ENCODE measurements at places on chromosomes 16 and 17.

DNA sequence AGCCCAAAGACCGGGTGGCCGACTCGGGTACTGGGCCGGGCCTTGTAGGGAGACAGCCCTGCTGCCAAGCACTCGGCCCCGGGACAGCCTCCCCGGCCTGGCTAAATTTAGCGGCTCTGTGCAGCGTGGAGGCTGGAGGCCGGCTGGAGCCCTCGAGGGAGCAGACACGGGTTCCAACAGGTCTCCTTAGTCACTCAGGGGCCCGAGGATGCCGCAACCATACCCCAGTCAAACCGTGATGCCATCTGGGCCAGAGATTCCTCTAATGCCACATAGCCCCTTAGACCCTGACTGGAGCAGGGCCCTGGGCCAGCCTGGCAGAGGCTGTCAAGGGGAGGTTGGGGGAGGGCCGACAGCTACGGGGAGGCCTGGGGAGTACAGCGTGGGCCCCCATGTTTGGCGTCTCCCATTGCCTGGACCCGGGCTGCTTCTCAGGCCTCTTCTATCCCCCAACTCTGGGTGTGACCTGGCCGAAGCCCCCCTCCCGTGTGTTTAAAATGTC lies 2.9 kb upstream of the P2RX1 start:
- DNase-seq, result no peak

DNA sequence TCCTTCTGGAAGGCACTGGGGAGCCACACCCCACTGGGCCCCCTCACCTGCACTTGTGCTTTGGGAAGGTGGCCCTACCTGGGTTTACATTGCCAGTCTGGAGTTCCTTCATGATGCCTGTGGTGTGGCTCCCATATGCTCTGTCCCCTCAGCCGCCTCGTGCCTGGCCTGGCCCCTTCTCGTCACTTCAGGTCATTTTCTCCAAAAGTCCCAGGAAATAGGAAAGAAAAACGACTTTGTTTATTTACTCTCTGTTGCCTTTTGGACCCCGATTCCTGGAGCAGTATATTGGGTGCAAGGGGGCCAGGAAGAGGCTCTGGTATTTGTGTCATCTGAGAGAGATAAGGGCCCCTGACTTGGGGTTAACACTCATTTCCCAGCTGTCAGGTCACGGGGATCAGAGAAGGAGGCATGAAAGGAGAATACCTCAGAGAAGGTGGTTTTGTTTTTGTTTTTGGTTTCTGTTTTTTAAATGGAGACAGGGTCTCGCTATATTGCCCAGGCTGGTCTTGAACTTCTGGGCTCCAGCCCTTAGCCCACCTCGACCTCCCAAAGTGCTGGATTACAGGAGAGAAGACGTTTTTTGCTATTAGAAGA lies 4.7 kb downstream of the SOCS3 start:
- no peak for DNase-seq

DNA sequence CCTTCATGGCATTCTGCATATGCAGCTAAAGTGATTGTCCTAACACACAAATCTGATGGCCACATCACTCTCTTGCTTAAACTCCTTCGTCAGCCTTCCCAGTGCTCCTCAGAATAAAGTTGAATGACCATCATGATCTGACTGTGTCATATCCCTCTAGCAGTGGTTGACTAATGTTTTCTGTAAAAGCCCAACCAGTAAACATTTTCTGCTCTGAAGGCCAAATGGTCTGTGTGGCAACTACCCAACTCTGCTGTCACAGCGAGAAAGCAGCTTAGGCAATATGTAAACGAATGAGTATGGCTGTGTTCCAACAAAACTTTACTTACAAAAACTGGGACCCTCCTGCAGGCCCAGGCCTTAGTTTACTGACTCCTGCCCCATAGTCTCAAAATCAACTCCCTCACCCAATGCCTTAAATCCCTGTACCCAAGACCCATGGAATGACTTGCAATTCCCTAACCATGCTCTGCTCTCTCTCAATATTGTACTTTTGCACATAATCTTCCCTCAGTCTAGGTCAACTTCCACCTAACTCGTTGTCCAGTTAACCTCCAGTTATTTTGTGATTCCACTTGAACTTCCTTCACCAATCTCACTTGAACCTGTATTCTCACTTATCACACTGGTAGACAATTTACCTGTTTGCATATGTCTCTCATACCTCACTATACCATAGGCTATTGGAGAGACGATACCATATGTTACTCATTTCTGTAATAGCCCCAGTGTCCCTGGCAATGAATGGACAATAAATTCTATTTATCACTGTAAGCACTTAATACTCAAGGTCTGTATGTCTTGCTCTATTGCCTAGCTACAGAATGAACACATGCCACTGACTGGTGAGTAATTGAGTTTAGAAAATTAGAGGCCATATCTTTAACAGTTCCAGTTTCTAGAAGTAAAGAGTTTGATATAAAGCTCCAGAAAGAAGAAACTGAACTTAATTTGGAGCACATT lies 29.1 kb downstream of the TMEM100 start:
- DNase-seq, result no peak

GRCh38 chr17:63741143-63741407 lies 524 bp downstream of the STRADA start:
- no peak for DNase-seq

DNA sequence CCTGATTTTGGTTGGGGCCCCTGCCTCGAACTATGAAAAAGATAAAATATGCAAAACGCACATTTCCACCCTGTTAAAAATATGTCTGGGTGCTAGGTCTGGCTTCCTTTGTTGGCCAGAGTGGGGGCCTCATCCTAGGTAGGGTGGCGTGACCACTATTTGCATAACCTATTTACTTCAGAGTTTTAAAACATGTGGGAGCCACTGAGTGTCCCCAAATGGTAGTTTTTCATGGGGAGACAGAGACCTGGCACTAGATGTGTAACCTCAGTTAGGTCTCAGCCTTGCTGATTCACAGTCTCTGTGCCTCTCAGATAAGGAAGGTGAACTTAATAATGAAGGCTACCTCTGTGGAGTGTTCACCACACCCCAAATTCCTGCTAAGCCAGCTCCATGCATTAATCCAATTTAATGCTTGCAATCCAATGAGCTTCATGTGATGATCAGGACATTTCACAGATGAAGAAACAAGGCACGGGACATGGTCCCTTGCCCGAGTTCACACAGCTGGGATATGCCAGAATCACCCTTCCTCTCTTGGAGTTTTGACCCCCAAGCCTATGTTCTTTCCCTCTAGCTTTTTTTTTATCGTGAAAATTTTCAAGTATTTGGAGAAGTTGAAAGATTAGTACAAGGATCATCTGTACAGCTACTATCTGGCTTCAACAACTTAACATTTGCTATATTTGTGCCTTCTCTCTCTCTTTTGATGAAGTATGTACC lies 103.4 kb downstream of the IRF8 start:
- no peak for DNase-seq

GRCh38 chr16:78836802-78837491 lies 737.5 kb downstream of the WWOX start:
- peak; percentile 56 for DNase-seq

DNA sequence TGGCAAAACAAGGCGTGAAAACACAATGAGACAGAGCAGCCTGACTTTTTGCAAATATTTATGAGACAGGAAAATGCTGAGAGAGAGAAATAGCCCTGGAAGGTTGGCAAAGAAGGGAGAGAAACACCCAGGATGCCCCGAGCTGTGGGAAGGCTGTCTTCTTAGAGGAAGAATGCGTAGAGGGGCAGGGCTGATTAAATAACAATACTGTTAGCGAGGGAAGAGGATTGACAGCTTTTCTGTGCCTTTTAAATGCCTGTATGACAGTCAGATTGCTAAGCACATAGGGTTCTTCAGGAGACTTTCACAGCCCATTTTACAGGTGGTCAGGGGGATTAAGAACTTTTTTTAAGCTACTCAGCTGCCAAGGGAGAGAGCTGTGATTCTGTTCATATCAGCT lies 219.2 kb downstream of the SHISA9 start:
- DNase-seq, result no peak

DNA sequence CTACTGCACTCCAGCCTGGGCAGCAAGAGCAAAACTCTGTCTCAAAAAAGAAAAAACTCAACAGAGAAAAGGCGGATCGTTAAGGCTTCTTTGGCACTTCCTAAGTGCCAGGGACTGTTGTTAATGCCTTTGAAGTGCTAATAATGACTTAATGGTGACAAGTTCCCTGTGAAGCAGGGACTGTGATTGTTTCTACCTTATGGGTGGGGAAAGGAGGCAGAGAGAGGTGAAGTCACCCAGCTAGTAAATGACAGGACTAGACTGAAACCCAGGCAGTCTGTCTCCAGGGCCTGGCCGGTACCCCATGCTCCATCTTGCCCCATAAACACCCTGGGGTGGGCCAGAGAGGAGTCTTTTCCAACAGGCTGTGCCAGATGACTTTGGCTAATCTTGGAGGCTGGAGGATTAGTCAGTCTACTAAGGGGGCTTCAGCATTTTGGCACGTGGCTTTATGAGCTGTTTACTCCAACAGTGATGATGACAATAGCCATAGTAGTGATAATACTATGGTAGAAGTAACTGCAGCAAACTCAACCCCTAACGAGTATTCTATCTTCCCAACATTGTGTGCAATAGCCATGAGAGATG lies 26.9 kb downstream of the ABCC1 start:
- DNase-seq, result no peak

DNA sequence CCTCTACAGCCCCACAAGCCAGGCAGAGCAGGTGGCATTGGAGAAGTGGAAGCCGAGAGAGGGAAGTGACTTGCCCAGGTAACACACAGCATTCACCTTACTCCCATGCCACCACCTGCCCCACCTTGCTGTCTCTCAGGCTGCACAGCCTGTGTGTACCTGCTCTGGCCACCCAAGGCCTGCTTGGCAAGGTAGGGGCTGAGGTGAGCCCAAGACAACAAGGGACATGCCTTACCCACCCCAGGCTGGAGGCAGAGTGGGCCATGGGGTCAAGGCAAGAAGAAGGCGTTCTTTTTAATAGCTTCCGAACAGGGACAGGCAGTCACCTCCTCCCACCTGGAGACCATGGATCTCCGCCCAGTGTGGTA lies 40.1 kb downstream of the IRX3 start:
- DNase-seq, result no peak

- no peak for DNase-seq
Observed at GRCh38 chr17:27349540-27350021, 55.7 kb downstream of the WSB1 start.

- DNase-seq, result peak; percentile 65
Observed at GRCh38 chr16:2969545-2970521, 685 bp downstream of the PAQR4 start.

- DNase-seq, result peak; percentile 63
Observed at GRCh38 chr17:59427425-59427921, 96.0 kb downstream of the YPEL2 start.

- DNase-seq, result no peak
Observed at GRCh38 chr16:84288902-84289301, 5.8 kb upstream of the WFDC1 start.

GRCh38 chr17:49496183-49496866 lies 1.2 kb downstream of the NGFR start:
- peak; percentile 78 for DNase-seq

- no peak for DNase-seq
Observed at GRCh38 chr17:40063187-40063771, 514 bp downstream of the THRA start.

DNA sequence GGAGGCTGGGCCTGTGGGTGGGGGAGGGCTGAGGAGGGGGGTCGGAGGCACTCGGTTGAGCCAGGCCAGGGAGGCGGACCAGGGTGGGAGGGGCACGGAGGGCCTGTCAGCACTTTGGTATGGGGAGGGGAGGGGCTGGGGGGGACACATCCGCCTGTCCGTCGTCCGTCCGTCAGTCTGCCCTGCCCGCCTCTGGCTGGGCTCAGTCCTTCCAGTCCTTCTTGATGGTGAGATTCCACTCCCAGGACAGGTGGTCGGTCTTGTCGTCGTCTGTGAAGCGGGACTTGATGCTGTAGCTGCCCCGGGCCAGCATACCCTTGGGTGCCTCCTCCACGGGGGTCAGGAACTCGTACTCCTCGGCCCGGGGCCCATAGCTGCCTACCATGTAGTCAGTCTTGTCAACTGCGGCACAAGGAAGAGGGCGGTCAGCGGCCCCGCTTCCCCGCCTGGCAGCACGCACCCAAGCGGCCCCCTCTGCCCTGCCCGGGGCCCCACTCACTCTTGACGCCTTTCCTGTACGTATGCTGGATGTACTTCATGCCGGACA lies 2.4 kb downstream of the ARHGDIA start:
- DNase-seq, result no peak

- no peak for DNase-seq
Observed at GRCh38 chr17:15408803-15409202, 58.6 kb downstream of the CDRT4 start.

DNA sequence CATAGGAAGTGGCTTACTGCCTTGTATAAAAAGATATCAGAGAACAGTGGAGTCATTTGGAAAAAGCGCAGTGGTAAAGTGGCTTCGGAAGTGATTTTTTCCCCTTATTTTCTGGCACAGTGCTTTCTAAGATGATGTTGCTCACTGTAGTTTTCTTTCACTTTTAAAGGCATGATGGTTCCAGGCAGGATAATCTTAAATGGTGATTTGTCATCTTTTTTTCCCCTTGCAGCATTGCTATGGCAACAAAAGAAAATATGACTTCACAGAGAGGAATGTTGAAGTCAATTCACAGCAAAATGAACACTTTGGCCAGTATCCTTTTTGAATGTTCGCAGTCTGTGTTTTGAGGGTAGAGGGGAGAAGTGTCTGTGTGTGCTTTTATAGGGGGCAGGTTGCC lies 42.5 kb downstream of the GOSR1 start:
- no peak for DNase-seq

- DNase-seq, result no peak
Observed at GRCh38 chr16:31525113-31525512, 2.6 kb upstream of the AHSP start.

GRCh38 chr17:58327363-58328194 lies 1.0 kb downstream of the TSPOAP1 start:
- DNase-seq, result no peak

- DNase-seq, result no peak
Observed at GRCh38 chr17:28928061-28928460, 23.3 kb downstream of the PHF12 start.

GRCh38 chr16:57906382-57907316 lies 64.3 kb downstream of the CNGB1 start:
- DNase-seq, result no peak

- no peak for DNase-seq
Observed at GRCh38 chr17:70274255-70274654, 104.9 kb downstream of the KCNJ2 start.

- no peak for DNase-seq
Observed at GRCh38 chr16:4749700-4750257, 15.4 kb downstream of the DNAAF8 start.

GRCh38 chr17:80663781-80664206 lies 119.2 kb downstream of the RPTOR start:
- no peak for DNase-seq

GRCh38 chr17:79509008-79509407 lies 101.8 kb downstream of the RBFOX3 start:
- DNase-seq, result no peak
